Motor neuron (in vitro differentiated cells): ENCODE measurements at places on chromosomes 5 and 9.

DNA sequence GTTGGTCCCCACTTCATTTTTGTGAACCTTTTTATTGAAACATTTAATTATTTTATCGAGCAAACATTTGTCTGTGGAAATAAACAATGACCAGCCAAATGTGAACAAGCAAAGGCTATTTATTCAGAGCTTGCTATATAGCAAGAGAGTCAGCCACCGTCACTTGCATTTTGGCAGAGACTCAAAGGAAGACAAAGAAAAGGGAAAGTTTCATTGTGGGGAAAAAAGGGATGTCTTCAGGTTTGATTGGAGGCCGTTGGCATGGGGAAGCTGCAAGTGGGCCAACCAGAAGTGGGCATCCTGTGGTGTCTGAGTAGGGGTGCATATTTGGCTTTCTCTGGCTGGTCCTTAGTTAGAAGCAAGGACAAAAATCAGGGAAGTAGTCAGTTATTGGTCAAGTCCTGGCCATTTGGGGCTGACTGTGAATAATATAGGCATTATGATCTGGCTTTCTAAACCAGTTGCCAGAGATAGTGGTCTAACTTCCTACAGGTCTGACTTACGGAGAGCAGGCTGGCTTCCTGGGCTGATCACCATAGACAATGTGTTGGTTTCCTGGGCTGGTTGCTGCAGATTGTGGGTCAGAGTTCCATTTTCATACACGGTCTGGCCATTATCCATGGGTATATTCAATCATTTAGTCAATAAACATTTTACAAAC lies 16.6 kb downstream of the ENC1 start:
- ATAC-seq: no peak

- ATAC-seq: no peak
Observed at GRCh38 chr9:129141066-129142041, 30.1 kb downstream of the PTPA start.

GRCh38 chr5:10400831-10401230 lies 40.8 kb upstream of the ROPN1L start:
- no peak for ATAC-seq

GRCh38 chr5:138595180-138595795 lies 20.1 kb upstream of the HSPA9 start:
- peak; percentile 89 for ATAC-seq

DNA sequence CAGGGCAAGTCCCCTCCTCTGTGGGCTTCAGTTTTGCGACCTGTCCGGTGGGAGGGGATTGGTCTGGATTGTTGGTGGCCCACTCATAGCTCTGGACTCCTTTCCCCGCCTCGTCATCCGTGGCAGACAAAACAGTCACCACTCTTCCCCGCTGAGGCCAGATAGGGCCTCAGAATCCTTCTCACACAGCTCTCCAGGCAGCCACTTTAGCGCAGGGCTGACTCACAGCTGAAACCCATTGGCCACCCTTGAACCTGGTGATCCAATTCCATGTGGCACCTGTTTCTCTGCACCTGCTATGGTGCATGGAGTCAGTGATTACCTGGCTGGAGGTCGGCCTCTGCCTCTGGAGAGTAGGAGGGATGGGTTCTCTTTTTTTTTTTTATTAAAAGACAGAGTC lies 15.8 kb upstream of the CACFD1 start:
- no peak for ATAC-seq

GRCh38 chr9:70554881-70555280 lies 140.4 kb upstream of the KLF9 start:
- ATAC-seq: no peak

DNA sequence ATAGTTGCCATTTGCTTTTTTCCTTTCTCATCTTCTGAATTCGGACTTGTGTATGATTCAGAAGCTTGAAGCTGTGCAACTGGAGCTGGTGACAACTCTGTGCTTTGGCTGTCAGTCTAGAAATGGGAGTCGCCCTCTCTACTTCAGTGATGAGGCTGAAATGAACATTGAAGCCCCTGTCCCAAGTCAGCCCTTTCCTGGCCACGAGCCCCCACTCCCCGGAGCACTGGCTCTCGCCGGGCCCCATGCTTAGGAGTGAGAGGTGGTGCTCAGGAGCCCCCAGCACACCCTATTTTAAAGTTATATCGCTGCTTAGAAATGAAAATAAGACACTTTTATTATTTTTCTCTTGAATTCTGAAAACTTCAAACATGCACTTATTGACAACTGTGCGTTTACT lies 66.0 kb downstream of the PSMB7 start:
- ATAC-seq: no peak

- peak; percentile 38 for ATAC-seq
Observed at GRCh38 chr9:89969156-89969675, 364.4 kb downstream of the GADD45G start.

DNA sequence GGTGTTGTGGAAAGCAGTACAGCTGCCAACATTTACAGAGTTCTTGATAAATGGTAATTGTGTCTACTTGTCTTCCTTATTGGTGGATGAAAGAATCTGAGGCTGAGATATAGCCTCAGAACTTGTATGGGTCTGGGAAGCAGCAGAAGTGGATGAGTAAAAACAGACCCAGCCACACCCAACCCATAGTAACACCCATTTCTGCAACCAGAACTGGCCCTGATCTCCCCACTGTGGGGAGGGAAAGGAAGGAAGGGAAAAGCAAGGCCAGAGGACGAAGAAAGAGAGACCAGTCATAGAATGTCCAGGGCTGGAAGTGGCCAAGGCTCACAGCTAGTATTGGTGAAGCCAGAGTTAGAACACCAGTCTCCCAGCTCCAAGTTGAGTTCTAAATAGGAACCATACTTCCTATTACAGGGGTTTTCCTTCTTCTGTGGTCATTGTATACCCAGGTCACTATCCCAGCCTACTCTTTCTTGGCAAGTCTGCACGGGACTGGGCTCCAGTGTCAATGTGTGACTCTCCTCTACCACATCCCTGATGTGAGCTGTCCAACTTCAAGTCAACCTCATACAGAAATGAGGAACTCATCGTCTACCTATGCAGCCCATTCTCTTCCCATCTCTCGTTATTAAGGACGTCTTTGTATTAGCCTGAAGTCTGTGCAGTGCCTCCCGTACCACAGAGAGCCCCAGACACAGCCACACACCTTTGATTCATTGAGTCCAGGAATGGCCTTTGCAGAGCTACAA lies 35.9 kb downstream of the ITK start:
- no peak for ATAC-seq

- ATAC-seq: no peak
Observed at GRCh38 chr9:132074736-132075135, 4.9 kb downstream of the MED27 start.

DNA sequence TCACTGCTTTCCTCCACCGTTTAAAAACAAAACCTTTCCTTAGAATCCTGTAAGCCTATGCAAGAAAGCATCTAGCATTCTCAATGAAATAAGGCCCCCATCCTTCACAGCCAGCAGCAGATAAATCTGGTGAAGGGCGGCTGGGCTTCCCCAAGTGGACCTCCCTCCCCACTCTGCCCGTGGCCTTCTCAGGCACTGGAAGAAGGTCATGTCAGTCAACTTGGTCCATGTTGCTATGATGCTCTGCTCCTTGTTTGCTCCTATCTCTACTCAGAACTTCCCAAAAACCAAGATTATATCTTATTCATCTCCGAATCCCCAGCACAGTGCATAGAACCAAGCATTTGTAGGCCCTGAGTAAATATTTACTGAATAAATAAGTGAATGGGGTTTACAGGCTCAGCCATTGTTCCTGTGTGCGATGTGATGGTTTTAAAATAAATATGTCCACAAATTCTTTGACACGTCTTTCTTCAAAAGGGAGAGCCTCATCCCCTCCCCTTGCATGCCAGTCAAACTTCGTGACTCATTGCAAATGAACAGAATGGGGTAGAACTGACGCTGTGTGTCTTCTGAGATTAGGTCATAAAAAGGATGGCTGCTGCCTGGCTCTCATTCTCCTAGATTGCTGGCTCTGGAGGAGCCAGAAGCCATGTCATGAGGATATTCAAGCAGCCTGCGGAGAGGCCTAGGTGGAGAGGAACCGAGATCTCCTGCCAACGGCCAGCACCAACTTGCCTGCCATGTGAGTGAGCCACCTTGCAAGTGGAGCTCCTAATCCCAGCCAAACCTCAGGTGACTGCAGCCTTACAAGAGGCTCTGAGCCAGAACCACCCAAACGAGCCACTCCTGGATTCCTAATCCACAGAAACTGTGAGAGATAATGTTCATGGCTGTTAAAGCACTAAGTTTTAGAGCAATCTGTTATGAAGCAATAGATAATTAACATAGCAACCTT lies 70.5 kb downstream of the MED27 start:
- no peak for ATAC-seq

- no peak for ATAC-seq
Observed at GRCh38 chr9:30970812-30971211, 1413.6 kb upstream of the ACO1 start.

DNA sequence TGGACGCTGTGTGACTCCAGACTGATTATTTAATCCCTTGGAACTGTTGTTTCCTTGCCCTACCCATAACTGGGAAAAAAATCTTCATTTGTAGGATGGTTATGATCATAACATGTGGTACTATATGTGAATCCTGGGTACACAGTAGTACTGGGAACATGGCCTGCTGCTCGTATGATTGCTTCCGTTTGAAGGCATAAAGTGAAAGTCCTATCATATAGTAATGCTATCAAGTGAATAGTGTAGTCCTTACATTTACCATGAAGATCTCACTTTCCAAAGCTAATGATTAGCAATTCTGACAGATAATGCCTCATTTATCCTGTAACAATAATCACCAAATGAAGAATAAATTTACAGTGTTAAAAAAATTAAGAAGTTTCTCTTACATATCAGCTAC lies 53.2 kb downstream of the MEF2C start:
- ATAC-seq: no peak

- ATAC-seq: no peak
Observed at GRCh38 chr9:120757026-120757913, 35.9 kb downstream of the FBXW2 start.

GRCh38 chr9:18543406-18544192 lies 69.6 kb downstream of the ADAMTSL1 start:
- no peak for ATAC-seq

DNA sequence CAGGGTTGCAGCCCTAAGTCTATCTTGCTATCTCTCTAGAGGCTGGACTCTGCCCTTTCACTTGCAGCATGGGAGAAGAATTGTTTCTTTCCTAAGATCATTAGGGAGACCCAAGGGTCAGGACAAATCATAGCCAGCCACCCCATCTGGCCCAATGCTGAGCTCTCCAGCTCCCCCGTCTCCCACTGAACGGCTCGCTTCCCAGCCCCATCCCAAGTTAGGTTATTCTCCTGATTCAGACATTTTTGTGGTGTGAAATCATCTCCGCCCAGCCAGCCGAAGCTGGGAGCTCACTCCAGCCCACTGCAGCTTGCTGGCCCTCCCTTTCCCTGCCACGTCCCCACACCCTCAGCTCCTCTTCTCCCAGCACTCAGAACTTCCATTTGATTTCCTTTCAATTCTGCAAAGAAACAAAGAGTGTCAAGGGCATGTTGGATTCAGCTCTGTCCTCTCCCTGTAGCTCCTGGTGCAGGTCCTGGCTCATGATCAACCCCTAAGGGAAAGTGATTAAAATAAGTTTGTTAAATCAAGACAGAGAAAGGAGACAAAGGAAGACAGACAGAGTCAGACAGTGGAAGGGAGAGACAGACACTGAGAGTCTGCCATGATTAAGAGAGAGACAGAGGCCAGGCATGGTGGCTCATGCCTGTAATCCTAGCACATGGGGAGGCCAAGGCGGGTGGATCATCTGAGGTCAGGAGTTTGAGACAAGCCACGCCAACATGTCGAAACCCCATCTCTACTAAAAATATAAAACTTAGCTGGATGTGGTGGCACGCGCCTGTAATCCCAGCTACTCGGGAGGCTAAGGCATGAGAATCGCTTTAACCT lies 12.6 kb upstream of the SPARC start:
- peak; percentile 79 for ATAC-seq

DNA sequence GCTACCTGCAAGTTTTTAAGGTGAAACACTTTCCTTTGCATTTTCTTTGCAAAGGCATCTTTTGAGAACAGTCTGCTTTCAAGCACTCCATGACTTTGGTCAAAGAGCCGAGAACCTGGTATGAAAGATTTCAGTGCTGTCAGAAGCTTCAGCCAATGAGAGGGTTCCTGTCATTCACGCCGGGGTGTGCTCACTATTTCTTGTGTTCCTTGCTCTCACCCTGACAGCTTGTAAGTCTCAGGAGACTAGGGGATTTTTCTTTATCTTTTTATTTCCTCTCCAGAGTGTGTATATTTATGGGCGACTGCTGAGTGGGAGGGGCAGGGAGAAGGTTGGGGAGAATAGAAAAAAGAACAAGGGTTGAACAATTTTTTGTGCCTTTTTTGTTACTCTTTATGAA lies 334.0 kb downstream of the PSAT1 start:
- ATAC-seq: peak; percentile 26

DNA sequence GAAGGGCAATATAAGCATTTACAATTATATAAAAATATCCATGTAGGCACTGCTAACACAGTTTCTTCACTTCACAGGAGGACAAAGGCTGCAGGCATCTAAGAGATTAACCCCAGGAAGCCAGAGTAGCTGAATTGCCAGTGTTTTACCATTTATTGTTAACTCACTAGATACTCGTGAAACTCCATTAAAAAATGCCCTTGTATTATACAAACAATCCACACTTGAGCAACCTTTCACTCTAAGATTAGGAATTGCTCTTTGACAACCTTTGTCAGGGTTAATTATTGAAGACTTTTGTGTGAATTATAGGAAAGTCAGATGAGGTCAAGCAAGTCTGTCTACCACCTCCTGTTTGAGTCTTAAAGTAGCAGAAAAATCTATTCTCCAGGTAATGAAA lies 317.8 kb downstream of the ADGRV1 start:
- no peak for ATAC-seq

DNA sequence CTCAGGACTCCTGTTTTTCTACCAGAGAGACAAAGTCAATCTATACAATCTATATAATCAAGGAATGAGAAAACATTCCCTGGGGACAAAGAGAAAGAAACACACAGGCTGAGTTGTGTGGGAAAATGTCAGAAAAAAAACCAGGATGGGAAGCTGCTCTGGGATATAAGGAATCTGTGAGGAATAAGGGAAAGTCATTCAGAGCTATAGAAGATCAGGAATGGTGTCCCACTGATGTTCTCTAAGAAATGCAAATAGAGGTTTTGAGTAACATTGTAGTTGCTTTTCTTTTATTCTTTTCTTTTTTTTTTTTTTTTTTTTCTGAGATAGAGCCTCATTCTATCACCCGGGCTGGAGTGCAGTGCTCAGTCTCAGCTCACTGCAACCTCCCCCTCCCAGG lies 605.9 kb upstream of the KLF4 start:
- no peak for ATAC-seq

- ATAC-seq: no peak
Observed at GRCh38 chr5:38923661-38924451, 78.0 kb downstream of the OSMR start.

DNA sequence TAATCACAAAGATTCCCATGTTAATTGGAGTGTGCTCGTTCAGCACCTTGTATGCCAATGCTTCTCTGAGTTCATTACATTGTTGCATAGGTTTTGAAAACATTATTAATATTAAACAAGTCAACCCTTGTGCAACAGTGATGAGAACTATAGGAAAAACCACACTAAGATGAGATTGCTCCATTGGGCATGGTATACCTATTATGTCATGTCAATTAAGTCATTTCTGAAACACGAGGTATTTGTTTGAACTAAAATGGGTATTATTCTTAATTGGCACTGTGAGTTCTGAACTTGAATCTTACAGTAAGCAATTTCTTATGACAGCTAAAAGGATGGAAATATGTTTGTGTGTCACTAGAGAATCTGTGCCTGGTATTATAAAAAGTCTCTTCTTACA lies 447.7 kb downstream of the EFNA5 start:
- no peak for ATAC-seq
